Stomach (tissue), 19 donors: ENCODE measurements at places on chromosomes 5 and 9. TPM values are rescaled to one million over a fixed set of nuclear protein-coding genes. Genes with fewer than 3 reads are reported as not detected.

Gene PDLIM4
- total RNA-seq, result 37.8 TPM

Gene PRRX2
- total RNA-seq, result 1.7 TPM

DNA sequence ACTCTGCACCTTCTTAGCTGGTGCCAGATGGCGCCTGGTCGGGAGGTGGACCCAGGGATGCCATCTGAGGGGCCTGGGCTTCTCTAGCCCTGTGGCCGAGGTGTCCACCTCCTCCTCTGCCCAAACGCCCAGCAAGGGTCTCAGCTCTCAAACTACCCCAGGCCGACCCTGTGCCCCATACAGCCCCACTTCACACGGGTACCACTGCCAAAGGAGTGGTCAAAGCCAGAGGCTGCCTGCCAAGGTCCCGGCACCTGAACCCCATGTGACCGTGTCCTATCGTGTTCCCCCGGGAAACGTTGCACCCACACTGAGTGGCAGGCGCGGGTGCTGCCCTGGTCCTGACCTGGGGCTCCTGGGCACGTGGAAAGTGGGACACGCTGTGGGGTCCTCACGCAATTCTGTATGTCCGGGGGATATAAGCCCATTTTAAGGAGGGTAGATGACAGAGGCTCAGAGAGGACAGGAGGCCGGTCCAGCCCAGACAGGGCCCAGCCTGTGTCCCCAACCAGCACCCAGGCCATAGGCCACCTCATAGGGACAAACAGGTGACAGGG is 1.9 kb downstream of the ENTPD8 start:
- no peak for DNase-seq

Gene KCNN2
- total RNA-seq, result 9.4 TPM

- no peak for DNase-seq
Measured at GRCh38 chr5:179680780-179681401, at the start of gene CBY3. TSS of gene CBY3 (minus strand) at chr5:179681034. CDS start at chr5:179680918, 116 bp downstream.

Gene PELO
- total RNA-seq, result 11.6 TPM

DNA sequence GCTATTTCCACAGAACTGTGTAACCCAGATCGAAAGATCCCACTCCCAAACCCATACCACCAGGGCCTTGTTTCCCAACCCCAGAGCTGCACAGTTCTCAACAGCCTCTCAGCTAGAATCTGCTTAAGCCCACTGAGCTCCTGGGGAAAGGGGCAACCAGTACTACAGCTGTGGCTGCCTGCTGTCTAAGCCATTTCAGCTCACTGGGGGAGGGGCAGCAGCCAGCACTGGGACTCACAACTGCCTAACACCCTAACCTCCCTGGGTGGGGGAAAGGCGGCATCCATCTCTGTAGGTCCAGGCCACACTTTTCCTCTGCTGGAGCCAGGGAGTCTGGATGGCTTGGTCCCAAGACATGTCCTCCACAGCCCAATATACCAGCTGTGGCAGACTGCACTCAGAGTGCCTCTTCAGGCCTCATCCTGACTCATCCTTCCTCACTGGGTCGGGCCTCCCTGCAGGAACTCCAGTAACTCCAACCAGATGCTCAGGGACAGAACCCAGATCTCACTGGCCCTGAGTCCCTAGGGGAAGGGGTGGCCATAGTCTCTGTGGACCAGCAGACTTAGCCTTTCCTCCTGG is 241.4 kb downstream of the HINT1 start:
- DNase-seq, result no peak

- DNase-seq, result no peak
Measured at GRCh38 chr9:114100536-114100935, 1.4 kb upstream of the KIF12 start.
